ENCODE measurements at places on chromosomes 5 and 9.

DNA sequence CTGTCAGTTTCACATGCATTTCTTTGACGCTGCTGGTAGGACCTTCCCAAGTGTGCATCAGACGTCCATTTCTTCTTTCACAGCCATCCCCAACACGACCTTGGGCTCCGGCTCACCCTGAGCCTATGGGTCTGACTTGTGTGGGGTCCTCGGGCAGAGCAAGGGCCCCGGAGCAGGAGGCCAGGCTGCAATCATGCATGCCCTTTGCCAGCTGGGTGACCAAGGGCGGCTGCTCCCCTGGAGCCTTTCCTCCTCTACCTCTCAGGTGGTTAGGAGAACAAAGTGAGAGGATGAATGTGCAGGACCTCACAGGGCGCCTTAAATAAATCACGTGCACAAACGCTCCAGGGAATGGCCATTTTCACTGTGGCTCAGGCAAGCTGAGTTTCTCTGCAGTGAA lies 33.2 kb downstream of the TERT start:
- DNase-seq = peak; percentile 57

DNA sequence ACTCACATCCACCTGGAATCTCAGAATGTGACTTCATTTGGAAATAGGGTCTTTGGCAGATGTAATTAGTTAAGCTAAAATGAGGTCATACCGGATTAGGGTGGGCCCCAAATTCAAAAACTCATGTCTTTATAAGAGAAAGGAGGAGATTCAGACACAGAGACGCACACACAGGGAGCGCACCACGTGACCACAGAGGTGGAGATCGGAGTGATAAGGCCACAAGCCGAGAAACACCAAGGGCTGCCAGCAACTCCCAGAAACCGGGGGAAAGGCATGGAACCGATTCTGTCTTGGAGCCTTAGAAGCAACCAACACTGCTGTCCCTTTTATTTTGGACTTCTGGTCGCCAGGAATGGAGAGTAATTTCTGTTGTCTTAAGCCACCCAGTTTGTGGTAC lies 31.8 kb upstream of the LMX1B start:
- no peak for DNase-seq

- DNase-seq = no peak
Measured at GRCh38 chr5:67299231-67299735, 102.7 kb upstream of the CD180 start.

- no peak for DNase-seq
Measured at GRCh38 chr9:16058131-16058549, 505.3 kb downstream of the CCDC171 start.

- no peak for DNase-seq
Measured at GRCh38 chr5:128920345-128921215, 44.7 kb upstream of the SLC27A6 start.

GRCh38 chr5:169248550-169248949 lies 52.4 kb downstream of the SLIT3 start:
- DNase-seq = no peak

GRCh38 chr5:17260549-17260948 lies 43.1 kb downstream of the BASP1 start:
- no peak for DNase-seq

- DNase-seq = no peak
Measured at GRCh38 chr9:18536554-18536953, 62.6 kb downstream of the ADAMTSL1 start.

DNA sequence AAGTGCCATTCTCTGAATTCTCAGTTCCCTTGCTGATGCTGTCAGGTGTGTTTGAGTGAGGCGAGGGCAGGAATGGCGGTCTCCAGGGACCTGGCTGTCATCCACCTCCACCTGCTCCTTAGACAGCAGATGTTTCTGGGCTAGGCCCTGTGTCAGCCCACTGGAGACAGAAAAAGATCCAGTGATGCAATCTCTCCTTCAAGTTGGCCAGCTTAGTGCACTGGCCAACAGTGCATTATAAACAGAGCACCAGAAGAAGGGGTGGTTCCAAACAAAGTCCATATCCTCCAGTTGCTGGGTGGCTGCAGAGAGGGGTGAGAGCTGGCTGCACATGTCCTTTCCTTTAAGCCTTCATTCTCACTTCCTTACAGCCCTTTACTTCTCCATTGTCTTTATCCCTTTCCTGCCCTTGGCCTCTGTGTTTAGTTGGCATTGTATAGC lies 26.5 kb downstream of the NANS start:
- no peak for DNase-seq
